ENCODE measurements at places on chromosomes 11 and 22.

DNA sequence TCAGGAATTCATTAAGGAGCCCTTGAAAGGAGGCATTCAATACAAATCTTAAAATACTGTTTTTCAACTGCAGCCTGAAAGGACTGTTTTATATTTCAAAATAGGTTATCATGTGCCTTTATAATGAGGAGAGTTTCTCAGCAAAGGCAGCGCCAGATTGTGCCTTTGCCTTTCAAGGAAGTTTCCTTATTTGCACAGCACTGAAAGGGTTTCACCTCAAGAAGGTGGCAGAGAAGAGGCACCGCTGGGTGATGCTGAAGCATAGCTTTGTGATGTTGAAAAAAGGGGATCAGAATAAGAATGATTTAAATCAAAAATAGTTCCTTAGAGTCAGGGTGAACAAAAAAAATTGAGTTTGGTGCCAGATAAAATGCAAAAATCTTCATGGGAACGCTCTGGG lies 601.0 kb upstream of the KIRREL3 start:
- no peak for DNase-seq

GRCh38 chr22:19871845-19872778 lies 17.4 kb upstream of the GNB1L start:
- DNase-seq, result no peak

GRCh38 chr22:50101870-50102565 lies 12.2 kb downstream of the MOV10L1 start:
- no peak for DNase-seq

- peak; percentile 41 for DNase-seq
Measured at GRCh38 chr11:100930185-100930778, 199.3 kb downstream of the PGR start.

DNA sequence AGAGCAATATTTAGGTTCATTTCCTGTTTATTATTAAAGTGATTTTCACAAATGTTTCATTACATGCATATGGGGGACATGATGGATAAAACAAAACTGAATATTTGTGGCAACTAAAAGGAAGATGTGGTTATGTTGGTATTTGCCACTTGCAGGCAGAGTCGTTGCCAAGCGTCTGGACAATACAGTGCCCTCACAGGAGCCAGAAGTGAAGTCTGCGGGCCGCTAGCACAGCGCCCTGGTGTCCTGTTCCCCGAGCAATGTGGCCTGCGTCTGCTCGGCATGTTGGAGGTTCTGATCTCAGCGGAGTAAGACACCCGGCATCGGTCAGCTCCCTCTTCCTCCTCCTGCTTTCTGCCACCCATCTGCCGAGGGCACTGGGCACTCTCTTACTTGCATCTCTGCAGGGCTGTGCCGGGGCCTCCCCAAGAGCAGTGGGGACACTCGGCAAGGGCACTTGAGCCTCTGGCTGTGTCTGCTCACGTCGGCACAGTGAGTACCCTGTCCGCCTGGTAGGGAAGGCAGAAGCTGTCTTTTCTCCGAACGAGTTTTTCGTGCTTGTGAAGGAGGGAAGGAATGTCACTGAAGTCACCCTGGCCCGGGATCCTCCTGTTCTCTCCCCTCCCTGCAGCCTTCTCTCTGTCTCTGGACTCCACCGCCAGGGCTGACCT lies 10.5 kb upstream of the TTLL12 start:
- DNase-seq, result no peak
